Caco-2 (cell line): ENCODE measurements at places on chromosomes 16 and 17.

- no peak for DNase-seq
Observed at GRCh38 chr16:17574256-17574655, 103.5 kb upstream of the XYLT1 start.

DNA sequence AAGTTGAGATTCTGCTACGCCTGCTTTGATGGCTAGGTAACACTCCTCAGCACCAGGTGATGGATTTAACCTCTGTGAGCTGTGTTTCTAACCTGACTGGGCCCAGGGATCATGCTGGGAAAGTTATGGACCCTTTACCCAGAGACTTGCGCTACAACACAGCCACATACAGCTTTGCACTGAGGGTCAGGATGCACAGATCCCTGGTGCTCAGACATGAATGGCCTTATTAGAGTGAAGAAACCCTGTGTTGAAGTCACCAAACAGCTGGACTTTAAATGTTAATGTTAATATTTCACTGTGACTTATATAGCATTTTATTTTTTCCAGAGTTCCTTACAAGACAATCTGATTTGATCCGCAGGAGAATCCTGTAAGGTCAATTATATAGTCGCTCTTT lies 114.3 kb downstream of the MSI2 start:
- DNase-seq: no peak

DNA sequence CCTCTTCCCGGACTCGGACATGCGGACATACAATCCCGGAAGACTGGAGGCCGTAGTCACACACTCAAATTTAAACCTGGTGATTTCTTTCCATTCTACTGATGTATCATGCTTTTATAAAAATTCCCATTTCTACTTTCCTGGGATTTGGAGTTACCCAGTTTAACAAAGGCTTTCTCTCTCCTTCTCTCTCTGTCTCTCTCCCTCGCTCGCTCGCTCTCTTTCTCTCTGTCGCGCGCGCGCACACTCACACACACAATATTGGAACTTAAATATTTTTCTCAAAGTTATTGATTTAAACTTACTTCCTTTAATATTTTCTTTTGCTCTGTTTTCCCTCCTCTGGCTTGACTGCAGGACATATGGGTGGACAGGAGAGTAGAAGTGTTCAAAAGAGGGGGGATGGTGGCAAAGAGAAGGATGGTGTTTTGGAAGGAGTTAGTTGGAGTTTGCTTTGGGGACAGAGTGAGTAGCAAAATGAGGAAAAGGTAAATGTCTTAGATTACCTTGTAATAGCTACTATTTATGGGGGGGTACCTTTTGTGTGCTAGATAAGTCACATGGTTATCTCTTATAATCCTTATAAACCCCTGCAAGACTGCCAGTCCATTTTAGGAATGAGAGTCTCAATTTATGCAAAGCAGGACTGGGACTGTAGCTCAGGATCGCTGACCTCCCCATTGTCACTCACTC lies 878 bp upstream of the TRIM25 start:
- DNase-seq: no peak

GRCh38 chr17:6870841-6871240 lies 39.3 kb upstream of the TEKT1 start:
- DNase-seq: no peak

GRCh38 chr16:27430923-27431484 lies 29.0 kb downstream of the IL21R start:
- DNase-seq: no peak

DNA sequence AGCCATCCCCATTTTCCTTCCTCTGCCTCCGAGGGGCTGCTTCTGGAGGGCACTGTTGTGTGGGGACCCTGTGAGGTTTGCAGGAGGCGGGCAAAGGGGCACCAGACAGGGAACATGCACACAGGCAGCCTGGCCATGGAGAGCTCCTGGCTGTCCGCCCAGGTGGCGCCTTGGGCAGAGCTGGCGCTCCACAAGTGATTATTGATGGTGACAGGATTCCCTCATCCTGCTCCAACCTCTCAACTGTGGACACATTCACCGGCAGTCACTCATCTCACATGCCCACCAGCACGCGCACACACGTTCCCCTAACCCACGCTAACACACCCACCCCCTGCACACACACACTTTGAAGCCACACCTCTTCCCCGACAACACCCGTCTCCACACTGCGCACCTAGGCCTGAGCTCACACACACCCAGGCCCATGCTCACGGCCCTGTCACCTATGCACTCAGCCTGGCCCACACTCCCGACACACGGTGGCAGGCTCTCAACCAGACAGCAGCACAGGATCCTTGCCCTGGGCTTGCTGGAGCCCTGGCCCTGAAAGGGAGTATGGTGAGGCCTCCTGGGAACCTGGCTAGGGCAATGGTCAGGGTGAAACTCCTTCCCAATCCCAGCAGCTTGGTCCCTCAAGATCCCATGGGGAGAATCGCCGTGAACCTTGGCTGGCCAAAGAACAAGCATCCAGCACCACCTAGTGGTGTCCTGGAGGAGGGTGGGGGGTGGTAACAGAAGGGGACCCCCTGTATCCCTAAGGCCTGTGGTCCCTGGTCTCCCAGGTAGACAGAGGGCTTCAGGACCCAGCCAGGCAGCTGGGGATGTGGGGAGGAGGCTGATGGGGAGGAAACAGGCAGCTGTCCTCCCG lies 3.6 kb downstream of the PNMT start:
- peak; percentile 60 for DNase-seq

- DNase-seq: no peak
Observed at GRCh38 chr16:87368029-87368770, 15.4 kb downstream of the FBXO31 start.

- DNase-seq: no peak
Observed at GRCh38 chr17:83084214-83084613, 4.8 kb downstream of the METRNL start.

- no peak for DNase-seq
Observed at GRCh38 chr17:71412803-71413202, 708.0 kb upstream of the SOX9 start.

DNA sequence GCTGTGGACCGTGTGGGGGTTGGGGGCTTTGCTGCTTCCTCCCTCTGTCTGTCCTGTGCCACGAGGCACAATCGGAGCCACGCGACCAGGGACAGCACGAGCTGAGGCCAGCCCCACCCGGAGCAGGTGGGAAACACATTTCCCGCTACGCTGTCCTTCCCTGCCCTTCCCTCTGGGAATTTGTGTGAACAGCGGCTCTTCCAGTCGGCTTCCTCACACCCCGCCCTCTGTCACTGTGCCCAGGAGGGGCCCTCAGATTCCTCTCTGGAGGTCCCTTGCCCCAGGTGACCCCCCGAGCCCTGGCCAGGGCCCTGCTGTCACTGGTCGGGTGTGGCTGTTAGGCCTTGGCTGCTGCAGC lies 19.6 kb downstream of the SPIRE2 start:
- DNase-seq: no peak

DNA sequence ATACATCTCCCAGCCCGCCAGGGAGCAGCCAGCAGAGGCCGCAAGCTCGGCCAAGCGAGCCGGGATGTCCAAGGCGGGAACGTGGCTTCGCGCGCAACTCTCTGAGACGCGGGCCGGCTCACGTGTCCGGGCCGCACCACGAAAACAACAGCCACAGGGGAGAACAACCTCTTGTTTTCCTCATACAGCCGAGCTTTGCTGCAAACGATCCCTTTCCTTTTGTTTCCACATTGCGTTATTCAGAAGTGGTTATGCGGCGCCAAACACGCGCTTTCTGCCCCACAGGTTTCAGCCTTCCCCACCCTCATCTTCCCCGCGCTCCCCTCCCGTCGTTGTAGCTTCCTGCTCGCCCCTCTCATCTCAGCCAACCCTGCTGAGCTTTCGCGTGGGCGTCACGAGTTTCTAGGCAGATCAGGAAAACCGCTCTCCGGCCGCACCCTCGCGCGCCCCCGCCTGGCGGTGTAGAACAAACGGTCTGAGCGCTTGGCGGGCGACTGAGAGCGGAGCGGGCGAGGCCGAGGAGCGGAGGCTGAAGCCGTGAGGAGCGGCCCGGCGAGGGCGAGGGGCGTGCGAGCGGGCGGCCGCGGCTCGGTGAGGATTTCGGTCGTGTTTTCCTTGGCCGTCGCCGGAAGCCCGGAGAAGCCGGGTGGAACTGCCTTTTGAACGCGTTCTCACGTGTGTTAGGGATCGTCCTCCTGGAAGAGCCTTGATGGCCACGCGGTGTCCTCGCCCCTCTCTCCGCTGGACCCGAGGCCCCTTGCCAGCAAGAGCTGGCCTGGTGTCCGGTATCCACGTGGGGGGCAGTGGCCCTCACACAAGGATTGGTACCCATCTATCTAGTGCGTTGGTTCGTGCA lies 6.6 kb upstream of the SMARCD2 start:
- peak; percentile 99 for DNase-seq

GRCh38 chr16:59733321-59733720 lies 999.2 kb upstream of the GOT2 start:
- no peak for DNase-seq

- DNase-seq: no peak
Observed at GRCh38 chr16:4399001-4399730, 17.2 kb downstream of the CORO7 start.

GRCh38 chr17:50053654-50053960 lies 2.3 kb upstream of the ITGA3 start:
- DNase-seq: no peak

DNA sequence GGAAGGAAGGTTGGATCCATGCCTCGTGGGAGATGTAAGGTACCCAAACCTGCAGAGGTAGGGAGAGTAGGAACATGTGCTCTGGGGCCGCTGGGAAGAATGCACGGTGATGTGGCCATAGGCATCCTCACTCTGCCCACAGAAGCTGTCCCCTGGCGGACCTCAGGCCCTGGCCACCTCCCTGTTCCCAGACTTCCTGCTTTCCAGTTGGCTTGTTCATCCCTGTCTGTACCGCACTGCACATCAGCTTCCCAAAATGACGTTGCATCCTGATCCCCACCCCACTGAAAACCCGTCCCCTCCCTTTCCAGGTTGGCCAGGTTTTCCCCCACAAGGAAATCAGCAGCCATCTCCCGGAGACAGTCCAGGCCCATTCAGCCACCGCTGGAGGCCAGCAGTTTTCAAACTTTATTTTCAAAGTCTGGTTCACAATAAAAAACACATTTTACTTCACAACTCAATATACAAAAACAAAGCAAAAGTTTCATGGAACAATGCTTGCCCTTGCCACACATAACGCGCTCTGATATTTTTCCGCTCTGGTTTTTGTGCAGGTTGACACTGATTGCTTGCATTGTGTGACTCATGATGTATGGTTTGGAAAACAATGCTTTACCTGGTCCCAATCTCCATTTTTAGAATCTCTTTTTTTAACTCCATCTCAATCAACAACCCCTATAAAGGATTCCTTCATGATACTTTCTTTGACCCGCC lies 143.0 kb downstream of the GAS7 start:
- DNase-seq: no peak

DNA sequence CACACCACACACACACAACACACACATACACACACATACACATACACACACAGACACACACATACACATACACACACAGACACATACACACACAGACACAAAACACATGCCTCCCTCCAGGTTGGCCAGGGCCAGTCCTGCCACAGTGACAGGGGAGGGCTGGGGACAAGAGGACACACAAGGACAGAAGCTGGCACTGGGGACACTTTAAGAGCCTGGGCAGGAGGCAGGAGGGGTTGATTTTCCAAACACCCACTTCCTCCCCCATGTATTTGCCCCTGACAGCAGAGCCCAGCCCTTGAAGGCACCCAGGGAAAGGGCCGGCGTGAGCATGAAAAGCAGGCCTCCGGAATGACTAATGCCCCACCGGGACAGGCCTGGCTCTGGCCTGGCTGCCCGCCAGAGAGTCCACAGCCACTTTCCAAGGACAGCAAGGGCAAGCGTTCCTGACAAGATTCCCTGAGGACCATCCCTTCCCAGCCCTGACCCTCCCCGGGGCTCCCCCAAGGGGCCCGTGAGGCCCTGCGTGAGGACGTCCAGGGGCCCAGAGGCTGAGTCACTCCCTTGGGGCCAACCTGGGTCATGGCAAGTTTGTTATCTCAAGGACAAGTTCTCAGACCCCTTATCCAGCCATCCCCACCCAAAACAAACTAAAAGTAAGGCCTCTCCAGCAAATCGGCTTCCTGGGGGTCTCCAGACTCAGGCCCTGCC lies 235.6 kb downstream of the ZNF423 start:
- peak; percentile 19 for DNase-seq

DNA sequence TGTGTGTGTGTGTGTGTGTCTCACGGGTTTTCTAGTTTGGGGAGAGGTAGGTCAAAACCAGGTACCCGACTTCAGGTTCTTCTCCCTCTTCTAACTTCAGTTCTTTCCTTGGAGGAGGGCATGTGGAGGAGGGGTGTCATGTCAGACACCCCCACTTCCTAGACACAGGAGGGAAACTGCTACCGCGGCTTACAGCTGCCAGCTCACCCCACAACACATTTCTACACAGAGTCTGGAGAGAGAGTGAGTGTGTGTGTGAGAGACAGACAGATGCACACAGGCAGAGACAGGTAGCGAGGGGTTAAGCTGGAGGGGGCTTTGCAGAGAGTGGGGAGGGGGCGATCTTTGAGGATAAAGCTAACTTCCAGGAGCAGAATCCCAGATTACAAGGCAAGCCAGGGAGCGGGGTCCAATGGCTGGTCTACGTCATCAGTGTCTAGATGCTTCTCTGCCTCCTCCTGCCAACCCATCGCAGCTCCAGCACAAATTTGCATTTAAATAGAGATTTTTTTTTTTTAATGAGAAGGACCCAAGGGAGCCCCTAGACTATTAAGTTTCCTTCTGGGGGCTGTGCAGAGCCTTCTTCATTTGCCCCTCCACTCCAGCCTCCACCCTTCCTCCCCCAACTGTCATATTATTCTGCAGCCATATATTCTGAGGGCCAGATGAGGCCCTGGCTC lies 48.9 kb downstream of the MRM1 start:
- no peak for DNase-seq

- no peak for DNase-seq
Observed at GRCh38 chr16:17029602-17030350, 441.0 kb downstream of the XYLT1 start.

GRCh38 chr16:24775455-24775854 lies 46.0 kb downstream of the TNRC6A start:
- no peak for DNase-seq

DNA sequence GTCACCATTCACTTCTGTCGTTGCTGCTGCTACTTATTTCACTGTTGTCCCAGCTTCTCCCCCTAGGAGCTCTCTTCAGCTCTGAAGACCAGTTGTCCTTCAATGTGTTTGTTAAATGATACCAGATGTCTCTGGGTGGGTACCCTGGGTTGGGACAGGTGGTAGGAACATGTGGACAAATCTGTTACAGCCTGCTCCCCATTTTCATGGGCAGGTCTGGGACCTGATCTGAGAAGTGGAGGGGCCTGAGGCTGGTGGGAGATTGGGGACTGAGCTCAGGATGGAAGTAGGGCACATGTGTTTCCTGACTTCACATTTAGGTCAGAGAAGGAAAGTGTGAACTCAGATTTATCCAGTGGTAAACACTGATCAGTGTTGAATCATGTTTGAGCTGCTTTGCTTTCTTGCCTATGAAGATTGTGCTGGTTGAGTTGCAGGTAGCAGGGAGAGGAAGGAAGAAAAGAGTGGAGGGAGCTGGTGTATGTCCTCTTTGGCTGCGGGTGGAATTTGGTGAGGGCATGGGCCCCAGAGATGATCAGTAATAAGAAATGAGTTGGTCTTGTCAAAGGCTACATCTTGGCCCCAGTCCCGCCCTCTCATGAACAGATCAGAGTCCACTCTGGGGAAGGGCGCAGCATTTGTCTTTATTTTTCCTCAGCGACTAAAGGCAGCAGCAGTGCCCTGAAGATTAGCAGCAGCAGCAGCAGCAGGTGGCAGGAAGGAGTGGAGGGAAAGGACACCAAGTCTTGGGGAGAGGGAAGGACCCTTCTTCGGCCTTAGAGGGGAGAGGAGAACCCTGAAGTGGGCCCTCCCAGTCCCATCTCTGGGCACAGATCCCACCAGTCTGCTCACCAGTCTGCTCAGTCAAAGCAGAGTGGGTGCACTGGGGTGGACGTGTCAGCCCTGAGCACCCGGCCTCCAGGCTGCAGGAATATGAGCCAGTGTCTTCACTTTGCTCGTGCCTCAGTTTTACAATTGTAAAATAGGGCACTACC lies 6.1 kb upstream of the EFTUD2 start:
- DNase-seq: no peak
